ENCODE measurements at places on chromosomes 4 and X.

- no peak for DNase-seq
These were observed 139.3 kb downstream of the AFF1 start for GRCh38 chr4:87074121-87074488.

- DNase-seq, result peak; percentile 71
These were observed 1.0 kb downstream of the SHISA3 start for GRCh38 chr4:42398171-42398870.

GRCh38 chr4:31237233-31237632, 517.1 kb downstream of the PCDH7 start:
- no peak for DNase-seq

DNA sequence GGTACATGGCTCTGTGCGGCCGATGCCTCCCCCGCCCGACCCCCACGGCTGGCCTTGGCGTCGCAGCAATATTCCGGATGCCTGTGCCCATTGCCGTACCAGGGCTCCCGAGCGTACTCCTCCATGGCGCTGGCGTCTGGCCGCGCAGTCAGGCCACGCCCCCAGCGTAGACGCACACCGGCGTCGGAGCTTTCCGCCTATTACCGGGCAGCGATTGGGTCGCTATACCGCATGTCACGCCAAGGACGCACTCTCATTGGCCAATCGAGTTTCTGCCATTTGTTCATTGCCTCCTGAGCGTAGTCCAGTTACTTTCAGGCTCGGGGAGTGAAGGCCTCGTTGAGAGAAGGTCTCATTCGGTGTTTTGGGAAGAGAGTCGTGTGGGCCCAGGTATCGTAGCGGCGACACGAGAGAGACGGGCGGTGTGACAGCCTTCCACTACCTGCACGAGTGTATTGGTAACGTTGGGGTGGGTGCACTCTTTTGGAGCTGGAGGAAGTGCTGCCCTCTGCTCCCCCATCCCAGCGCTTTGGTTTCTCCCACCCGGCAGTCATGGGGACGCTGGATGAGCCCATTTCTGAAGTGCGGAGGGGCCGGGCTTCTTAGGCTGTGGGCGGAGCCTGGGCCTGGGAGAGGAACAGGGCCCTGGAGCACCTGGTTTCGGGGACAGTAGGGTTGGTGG, at the start of the genes PQBP1 and TIMM17B:
PQBP1 (plus strand) TSS at position 306 of the 682 bp plus-strand sequence. CDS start 580 bp downstream, outside the sequence.
TIMM17B (minus strand) TSS at position 144 of the 682 bp plus-strand sequence; CDS start at position 125, 19 bp downstream.
- DNase-seq, result peak; percentile 99

DNA sequence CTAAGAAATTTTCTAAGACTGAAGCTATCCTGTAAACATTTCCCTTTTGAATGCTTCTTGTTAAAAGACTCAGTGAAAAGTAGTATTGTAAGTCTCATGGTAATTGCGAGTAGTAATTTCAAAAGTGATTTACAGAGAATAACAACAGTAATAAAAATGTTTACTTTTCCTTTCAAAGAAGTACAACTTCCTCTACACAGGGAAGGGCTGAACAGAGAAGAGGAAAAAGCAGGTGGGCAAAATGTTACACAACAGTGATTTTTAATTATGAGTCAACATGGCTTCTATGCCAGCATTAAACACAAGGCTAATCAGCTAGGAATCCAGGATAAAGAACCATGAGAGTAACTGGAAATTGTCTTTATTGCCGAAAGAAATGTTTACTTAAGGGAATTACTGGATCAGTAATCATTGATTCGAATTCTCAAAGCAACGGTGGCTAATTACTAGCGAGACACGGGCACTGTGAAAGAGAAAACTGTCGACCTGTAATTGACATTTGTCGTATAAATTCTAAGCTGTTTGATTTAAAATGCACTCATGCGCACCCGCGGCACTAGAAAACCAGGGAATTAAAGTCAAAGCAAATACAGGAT, 15.4 kb downstream of the UTP3 start:
- no peak for DNase-seq

DNA sequence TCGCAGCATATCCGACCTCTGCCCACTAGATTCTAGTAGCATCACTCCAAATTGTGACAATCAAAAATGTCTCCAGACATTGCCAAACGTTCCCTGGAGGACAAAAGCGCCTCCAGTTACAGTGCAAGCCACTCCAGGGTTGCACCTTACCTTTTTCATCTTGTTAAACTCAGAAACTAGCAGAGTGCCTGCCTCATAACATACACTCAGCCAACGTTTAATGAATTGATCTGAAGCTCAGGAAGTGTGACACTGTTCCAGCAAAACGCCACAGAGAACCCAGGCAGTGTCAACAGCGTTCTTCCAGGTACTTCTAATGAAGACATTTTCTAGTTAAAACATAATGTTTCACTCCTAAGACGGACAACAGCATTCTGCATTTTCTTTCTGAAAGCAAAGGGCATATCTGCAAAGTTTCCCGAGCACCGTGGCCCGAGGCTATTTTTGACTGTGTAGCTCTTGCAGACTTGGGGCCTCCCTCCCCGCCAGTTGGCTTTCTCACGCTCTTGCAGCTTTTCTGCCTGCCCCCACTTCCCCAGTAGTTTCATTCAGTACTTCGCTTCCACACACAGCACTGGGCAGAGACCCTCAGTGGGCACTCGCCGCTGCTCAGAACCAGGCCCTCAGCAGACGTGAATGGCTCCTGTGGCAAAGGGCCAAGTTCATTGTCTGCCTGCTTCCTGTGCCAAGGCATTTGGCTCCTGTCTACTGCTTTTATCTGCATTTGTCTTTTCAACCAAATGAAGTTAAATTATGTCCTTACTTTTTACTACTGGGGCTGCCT, 133.4 kb upstream of the TTC29 start:
- no peak for DNase-seq

DNA sequence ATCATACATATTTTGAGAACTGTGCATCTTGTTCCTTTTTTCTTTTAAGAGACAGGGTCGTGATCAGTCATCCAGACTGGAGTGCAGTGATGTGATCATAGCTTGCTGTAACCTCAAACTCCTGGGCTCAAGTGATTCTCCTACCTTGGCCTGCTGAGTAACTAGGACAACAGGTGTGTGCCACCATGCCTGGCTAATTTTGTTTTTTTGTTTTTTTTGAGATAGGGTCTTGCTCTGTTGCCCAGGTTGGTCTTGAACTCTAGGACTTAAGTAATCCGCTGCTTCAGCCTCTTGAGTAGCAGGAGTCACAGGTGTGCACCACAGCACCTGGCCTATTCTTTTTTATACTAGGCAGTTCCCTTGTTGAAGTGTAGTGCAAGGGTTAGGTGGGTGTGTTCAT, 24.6 kb downstream of the KDM6A start:
- DNase-seq, result no peak

DNA sequence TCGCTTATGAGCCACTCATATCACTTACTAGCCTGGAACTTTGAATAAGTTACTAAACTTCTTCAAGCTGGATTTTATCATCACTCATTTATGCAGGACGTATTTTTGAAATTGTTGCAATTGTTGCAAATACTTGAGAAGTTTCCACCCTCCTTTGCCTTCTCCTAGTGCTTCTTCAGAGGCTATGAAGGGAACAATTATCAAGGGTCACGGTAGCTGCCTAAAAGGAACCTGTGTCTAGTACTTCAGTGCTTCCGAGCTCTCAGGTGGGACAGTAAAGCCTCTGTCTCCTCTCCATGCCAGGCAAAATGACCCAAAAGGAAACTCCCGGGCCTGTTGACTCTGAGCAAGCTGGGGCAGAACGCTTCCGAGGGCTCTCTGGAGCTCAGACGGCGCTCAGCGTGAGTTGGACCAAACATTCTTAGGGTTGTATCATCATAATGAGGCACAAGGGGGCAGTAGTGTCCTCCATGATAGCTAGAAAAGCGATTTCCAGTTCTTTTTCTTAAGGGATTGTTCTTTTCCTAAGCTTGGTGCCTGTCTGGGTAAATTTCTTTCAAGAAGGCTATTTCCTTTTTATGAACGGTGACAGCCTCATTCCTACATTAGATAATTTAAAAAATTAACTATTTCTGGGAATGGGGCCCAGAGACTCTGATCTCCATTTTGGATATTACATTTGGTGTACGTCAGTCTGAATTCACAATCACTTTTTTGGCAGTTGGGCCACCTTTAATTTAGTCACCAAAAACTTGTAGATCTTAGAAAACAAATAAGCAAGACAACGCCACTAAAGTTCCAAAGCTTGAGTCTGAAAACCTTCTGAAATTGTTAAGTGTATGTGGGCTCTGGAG, 73.1 kb downstream of the PACRGL start:
- peak; percentile 71 for DNase-seq

- peak; percentile 79 for DNase-seq
These were observed 123.2 kb upstream of the SCML1 start for GRCh38 chrX:17613979-17614588.

DNA sequence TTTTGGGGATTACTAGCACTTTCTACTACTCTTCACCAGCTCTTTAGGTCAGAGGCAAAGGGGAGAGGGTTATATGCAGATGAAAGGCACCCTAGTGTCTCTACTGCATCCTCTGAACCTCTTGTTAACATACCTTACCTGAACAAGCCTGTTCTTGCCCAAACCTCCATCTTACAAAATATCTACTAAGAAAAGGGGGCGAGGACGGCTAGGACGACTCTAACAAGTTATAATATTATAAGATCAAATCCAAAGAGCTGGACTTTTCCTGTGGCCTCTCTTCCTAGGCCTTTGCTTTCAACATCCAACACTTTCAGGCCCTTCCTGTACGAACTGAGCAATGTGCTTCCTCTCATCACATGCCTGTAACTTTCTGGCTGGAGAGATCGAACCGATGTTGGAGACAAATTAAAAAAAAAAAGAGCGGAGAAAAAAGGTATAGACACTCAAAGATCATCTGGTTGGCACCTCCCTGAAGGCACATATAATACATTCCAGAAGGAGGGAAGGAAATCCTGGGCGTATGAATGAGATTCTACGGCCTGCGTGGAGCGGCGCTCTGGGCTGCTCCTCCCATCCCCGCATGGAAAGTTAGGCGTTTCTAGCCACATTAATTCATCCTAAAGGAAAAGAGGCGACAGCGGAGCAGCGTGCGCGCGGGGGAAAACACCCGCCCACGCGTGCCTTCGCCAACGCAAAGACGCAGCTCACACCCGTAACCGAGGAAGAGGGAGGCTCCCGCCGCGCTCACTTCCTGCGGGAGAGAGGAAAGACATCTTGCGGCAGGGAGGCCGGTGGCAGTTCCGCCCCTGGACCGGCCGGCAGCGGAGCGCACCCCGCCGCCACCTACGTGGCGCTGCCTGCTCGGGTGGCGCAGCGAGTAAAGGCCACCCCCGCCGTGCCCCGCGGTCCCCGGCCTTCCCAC, 808 bp downstream of the PRDM5 start:
- DNase-seq, result peak; percentile 52

DNA sequence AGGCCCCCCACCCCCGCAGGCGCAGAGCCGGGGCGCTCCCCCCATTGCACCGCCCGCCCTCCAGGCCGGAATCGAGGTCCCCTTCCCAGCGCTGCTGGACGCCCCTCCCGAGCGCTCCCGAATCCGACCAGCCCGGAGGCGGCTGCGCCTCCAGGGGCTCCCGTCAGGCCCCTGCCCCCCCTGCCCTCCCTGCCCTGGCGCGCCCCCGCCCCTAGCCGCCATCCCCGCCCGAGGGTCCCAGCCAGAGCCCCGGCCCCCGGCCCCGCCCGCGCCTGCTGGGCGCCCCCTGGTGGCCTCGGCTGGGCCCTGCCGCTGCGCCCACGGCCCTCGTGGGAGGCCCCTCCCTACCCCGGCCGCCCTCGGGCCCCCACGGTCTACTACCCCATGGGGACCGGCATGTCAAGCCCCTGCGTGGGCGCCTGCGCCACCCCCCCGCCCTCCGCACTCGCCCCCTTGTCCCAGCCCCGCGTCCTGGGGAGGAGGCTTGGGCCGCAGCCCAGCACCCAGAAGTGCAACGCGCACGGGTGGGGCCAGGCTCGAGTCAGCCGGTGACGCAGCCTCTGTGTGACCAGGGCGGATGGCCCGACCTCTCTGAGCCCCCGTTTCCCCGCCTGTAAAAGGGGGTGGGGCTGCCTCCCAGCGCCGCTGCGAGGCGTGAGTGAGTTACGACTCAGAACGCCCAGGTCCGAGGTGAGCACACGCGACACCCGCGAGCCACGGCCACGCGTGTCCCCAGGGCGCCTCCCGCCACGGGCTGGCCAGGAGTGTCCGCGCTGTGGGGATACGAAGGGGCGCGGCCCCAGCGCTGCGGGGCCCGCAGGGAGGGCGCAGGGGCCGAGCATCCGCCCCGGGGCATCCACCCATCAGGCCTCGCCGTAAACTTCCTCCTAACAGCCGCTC, 104.9 kb downstream of the FAM53A start:
- peak; percentile 66 for DNase-seq

GRCh38 chr4:175971388-175972179, 94.1 kb upstream of the WDR17 start:
- no peak for DNase-seq

DNA sequence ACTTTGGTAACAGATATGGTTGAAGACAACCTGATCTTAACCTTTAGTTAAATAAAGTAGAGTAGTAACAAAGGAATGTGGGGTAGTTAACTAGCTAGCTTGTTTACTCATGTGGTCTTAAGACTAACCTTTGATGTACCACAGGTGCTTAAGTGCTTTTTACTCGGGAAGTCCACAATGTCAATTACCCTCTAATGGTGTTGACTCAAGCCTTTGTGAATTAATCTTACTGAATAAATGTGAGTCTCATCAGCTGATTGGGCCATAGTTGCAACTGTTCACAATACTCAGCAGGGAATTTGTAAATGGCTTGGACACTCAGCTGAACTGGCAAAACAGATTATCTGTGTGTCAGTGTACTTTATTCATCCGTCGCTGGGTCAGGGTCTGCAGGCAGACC, 119.0 kb upstream of the UGT8 start:
- no peak for DNase-seq

DNA sequence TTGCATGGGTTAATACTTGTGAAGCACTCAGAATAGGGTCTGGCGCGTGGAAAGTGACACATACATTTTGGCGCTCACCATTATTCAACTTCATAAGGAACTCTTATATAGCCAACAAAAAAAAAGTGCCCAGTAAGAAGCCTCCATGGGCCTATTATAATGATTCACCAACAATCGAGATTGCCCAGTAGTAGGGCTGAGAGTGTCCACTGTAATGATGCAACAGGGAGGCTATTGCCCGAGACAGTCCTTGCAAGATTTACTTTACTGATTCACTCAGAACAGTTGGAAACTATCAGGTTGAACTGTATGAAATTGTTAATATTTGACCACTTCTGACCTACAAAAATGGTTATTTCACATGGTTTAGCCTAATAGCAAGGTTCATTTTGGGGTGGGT, 86.0 kb downstream of the PJA1 start:
- DNase-seq, result no peak

DNA sequence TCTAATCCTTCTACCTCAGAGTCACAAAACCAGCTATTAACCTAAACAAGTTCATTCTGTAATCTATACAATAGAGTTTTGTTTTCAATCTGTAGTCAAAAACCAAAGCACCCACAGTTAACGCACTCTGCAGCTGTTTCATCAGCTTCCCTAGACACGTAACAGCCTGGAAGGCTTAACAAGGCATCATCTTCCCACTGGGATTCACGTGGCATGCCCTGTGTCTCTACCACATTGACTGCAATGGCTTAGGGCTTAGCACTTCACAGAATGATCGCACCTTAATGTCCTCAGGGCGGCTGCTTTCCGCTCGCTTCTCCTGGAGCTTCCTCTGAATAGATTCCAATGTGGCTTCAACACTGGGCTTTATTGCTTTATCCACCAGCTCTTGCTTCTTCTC, 49.7 kb upstream of the NAP1L5 start:
- DNase-seq, result no peak

Measured in ELF-1 (cell line).